ENCODE measurements at places on chromosomes 3 and 15.

DNA sequence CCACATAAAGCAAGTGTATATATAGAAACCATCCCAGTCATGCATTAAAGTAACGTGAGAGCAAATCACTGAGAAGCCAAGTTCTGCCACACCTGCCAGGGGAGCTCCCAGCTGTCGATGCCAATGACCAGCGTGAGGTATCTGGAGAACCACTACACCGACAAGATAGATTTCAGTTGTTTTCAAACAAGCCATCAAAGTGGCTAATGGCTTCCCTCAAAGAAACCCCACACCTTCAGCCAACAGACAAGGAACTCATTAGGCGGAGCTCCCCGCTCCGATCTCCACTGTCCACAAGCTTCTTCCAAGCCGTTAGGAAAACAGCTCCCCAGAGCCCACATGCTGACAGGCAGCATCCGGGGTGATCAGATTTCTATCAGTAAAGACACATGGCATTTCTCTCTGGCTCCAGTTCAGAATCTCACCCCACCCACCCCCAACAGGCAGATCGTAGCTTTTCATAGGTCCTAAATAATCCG, 54.2 kb upstream of the SPATA12 start:
- no peak for DNase-seq

GRCh38 chr15:36905908-36906307, 194.4 kb downstream of the MEIS2 start:
- no peak for DNase-seq

DNA sequence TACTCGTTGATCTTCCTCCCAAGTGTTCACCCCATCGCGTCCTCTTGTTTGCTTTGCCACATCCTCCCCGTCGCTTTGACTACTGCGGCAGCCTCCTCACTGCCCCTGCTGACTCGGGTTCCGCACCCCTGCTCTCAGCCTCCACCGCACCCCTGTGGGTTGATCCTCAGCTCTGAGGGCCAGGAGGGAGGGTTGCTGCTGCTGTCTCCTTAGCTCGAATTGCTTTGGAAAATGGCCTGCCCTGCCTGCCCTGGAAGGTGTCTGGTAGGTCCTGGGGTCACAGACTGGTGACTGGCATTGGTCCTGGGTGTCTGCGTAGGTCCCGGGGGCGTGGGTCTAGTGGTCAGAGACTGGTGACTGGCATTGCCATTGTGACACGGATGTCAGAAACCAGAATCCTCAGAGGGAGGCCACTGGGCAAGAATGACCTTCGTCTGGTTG, 9.4 kb downstream of the MUC4 start:
- no peak for DNase-seq

GRCh38 chr15:83207660-83208366, at the start of gene HDGFL3:
Gene HDGFL3 (minus strand): TSS chr15:83207823. CDS start chr15:83207414, 409 bp downstream.
- DNase-seq, result no peak

- DNase-seq, result no peak
These were observed 83.7 kb downstream of the ARNT2 start for GRCh38 chr15:80487839-80488390.

GRCh38 chr3:169591159-169591951, 72.2 kb downstream of the MECOM start:
- no peak for DNase-seq

GRCh38 chr15:80609512-80609946, 85.6 kb upstream of the ABHD17C start:
- no peak for DNase-seq

- no peak for DNase-seq
These were observed 291.9 kb upstream of the NR2F2 start for GRCh38 chr15:96038650-96039049.

GRCh38 chr15:96052572-96053030, 277.9 kb upstream of the NR2F2 start:
- DNase-seq, result no peak

- no peak for DNase-seq
These were observed 263.1 kb upstream of the DNAJC19 start for GRCh38 chr3:181252631-181253030.

- no peak for DNase-seq
These were observed 145.5 kb downstream of the UACA start for GRCh38 chr15:70617911-70618287.

Data from activated naive CD8-positive, alpha-beta T cell treated with anti-CD3 and anti-CD28 coated beads, Interleukin-2, amount 50 U/mL, for 16 hours (primary cell).